ENCODE measurements at places on chromosomes 5 and 9.

DNA sequence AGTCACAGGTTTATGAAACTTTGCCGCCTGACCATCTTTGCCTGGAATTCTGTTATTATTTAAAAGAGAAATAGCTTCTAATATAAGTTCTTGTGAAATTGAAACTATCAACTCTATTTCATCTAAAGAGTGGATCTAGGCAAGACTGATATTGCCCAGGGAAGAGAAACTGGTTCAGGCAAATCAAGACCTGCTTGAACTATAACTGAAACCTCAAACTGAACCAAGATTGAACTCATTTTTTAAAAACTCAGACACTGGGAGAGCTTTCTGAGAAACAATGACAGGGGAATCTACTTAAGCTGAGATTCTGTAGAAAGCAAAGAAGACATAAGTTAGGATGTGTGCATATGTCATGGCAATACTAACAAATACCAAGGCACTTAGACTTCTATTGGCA, 815.8 kb downstream of the BRINP1 start:
- no peak for DNase-seq

GRCh38 chr5:82278711-82279370, 687 bp upstream of the RPS23 start:
- no peak for DNase-seq

GRCh38 chr9:130627051-130627450, 37.3 kb upstream of the PRDM12 start:
- no peak for DNase-seq

DNA sequence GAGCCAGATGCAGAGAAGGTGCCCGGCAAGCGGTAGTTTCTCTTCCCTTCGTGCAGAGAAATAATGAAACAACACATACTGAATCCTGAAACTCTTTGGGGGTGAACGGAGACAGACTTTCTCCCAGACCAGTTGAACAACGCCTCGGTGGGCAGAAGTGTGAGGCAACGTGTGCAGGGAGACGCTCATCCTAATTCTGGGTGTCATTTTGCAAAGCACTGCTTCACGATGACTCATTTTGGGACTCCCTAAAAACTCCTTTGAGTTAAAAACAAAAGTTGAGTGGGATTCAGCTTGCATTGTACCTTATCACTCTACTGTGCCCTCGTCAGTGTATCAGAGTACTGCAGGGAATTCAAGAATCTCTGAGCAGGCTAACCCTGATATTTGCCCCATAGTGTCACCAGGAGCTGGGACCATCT, 3.5 kb upstream of the NEK6 start:
- DNase-seq = no peak

GRCh38 chr5:148683651-148684050, 29.3 kb upstream of the HTR4 start:
- no peak for DNase-seq

DNA sequence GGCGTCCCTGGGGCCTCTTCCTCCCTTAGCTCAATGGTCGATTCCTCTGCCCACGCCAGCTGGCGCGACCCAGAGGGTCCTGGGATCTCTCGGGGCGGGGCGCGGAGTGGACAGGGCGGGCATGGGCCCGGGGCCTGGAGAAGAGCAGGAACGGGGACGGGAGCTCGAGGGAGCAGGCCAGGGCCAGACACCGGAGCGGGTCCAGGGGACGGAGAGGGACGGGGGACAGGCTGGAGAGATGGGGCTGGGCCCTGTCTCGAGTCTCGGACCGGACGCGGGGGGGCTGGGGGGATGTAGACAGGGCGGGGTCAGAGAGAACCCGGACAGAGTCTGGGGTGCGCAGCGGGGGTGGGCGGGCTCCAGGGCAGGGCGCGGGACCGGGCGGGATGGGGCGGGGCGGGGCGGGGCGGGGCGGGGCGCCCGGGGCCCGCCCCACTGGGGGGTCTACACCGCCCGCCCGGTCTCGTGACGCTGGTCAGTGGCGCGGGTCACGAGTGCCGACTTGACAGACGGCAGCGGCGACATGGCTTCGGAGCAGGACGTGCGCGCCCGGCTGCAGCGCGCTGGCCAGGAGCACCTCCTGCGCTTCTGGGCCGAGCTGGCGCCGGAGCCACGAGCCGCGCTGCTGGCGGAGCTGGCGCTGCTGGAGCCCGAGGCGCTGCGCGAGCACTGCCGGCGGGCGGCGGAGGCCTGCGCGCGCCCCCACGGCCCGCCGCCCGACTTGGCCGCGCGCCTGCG, at the start of gene UAP1L1:
Gene UAP1L1, plus strand, starts transcription at position 508 of the 738 bp plus-strand sequence. Its CDS starts 16 bp downstream, at position 524.
- peak; percentile 75 for DNase-seq

GRCh38 chr5:32144378-32145207, 29.5 kb downstream of the GOLPH3 start:
- no peak for DNase-seq

DNA sequence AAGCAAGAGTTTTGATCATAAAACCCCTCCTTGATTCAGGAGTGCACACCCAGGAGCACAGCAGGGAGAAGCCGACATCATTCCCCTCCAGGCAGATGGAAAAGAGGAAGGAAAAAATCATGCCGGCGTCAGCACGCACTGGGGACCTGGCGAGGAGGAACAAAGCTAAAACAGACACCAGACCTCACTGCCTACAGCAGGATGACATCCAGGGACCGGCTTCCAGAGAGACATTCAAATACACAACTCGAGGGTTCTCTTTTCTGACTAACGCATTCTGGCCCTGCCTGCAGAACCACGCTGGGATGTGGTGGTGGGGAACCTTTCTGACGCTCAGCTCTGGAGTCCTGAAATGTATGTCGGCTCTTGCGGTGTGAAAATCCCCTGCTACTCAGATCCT, 2.7 kb downstream of the UBAC1 start:
- no peak for DNase-seq

DNA sequence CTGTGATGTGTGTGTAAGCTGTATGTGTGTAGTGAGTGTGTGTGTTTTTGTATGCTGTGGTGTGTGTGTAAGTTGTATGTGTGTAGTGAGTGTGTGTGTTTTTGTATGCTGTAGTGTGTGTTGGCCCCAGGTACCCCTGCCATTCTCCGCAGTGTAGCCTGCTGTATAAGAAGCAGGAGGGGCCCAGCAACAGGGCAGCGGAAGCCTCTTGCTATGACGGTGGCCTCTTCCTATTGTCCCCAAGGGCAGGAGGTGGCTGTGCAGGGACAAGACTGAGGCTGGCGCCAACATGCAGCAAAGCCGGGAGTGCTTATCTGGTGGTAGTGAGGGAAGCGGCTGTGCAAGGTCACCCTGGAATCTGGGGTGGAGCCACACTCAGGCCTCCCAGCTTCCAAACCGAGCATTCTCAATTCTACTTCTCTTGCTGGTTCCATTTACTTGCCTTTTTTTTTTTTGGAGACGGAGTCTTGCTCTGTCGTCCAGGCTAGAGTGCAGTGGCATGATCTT, 5.1 kb downstream of the SPAAR start:
- peak; percentile 86 for DNase-seq

DNA sequence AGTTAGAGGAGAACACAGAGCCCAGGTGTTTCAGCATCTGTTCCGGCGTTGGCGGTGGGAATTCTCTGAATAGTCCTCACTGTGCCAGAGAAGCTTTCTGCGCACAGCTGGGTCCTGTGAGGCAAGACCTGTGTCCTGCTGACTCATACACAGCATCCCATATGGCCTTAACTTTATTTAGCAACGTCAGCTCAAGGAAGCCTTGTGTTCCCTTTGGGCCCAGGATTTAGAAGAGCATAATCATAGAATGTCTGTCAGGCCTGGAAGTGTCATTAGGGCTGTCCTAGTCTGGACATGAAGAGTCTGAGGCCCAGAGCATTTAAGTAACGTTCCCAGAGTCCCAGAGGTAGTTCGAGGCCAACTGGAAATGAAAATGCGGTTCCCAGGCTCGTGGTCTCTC, 188.6 kb upstream of the DMRT1 start:
- no peak for DNase-seq

DNA sequence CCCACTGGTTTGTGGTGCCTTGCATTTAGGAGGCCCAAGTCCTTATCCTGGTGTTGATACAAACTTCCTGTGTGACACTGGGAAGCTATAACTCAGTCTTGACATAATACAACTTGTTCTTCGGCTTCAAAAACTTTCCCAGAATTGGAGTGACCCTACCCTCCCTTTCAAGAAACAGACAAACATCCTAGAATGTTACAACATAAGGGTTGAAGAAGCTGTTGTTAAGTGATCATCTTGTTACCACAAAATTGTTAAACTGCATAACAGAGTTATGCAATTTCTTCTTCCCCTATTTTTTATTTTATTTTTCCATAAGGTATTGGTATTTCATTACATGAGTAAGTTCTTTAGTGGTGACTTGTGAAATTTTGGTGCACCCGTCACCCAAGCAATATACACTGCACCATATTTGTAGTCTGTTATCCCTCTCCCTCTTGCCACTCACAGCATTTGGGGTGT, 21.3 kb downstream of the TLR4 start:
- DNase-seq = peak; percentile 69

DNA sequence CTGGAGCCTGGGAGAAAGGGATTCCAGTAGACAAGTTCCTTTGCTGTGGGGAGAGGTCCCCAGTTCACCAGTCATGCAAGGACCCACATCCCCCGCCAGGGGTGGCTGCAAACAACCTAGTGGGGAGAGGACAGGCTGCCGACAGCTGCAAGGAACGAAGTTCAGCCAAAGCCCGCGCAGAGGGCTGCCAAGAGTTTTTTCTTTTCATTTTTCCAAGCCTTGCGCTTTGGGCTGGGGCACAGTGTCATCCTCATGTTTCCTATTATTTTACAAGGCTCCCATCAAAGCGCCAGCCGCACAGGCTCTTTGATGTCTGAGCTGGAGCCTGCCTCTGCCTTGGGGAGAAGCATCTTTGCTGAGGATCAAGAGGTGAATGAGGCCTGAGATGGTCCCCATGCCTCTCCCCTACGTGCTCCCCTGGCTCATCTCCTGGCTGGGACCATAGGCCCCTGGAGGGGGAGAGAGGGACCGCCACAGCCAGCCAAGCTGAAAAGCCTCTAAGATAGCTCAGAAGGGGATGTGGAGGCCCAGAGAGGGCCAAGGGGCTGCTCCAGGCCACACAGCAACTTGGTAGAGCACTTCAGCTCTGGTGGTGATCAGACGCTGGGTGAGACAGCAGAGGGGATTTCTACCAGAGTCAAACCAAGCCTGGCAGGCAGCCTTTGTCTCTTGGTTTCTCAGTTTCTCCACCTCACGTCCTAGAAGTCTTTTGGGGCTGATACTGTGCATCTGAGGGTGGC, 50.4 kb upstream of the SYNPO start:
- peak; percentile 80 for DNase-seq

DNA sequence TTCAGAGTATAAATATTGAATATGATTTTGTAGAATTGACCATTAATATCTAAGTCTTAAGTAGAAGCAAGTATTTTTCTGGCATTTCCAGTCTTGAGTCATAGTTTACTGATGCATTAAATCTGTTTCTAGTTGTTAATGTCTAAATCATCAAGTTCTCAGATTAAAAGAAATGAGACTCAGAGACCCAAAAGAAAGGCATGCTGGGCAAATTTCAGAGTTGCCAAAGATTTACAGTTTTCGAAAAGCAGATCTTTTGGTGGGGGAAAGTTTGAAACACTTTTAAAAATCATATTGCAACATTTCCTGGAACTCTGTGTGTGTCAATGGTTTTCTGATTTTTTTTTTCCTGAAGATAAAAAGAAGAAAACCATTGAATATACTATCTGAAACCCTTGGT, 60.9 kb downstream of the ANKRD55 start:
- no peak for DNase-seq

- no peak for DNase-seq
Measured at GRCh38 chr5:131042021-131042789, 122.9 kb downstream of the HINT1 start.

DNA sequence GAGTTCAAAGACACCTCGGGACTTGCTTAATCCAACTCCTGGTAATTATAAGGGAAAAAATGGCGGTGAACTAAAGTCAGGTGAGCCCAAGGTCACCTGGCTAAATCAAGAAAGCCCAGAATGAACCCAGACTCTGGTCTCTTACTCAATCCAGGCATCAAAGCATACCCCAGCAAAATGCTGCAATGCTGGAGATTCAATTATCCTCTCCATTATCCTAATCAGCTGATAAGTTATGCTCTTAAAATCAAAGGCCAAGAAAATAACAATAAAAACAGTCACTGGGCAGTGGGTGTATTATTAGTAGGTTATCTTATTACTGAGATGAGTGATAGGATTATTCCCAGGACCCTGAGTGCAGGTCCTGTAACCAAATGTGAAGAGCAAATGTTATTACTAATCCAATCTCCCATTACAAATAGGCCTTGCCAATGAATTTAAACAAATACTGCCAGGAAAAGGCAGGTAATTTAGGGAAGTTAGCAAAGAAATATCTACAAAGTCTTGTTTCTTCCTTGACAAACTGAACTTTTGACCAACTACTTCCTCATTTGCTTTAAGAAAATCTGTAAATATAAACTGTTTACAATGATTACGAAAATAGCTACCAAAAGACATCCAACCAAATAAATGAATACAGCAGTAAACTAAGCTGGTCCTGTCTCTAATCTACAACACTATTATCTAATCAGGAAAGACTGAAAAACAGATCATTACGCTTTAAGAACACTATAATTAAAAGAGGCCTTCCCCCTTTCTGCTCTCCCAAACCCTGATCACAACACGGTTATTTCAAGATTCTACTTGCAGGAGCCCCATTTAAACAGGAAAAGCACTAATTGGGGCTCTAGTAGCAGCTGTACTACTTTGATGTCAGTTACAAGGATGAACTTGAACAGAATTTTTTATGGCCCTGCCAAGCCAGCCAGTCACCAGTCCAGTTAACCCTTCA, 103.2 kb downstream of the MED27 start:
- no peak for DNase-seq

DNA sequence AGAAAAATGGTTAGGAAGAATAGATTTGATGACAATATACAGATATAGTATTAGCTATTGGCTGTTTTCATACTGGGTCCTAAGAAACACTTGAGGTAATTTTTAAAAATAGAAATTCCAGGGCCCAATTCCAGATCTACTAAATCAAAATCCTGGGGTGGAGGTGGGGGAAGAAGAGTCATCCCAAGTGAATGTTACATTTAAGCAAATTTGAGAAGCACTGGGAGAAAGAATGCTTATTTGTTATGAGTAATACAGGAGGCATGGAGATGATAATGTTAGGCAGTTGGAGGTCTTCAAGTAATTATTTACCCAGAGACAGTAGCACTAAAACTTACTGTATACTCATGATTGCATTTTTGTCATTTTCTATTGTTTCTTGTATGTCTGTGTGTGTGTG, 93.0 kb upstream of the DAB2 start:
- DNase-seq = no peak

Measured in cardiac muscle cell (in vitro differentiated cells and primary cell).